ENCODE measurements at places on chromosomes 3 and 15.

GRCh38 chr3:69763458-69763857, 24.2 kb downstream of the MITF start:
- no peak for DNase-seq

- no peak for DNase-seq
Measured at GRCh38 chr3:73621388-73621787, 3.4 kb downstream of the PDZRN3 start.

GRCh38 chr3:128329491-128330213, 137.0 kb downstream of the DNAJB8 start:
- DNase-seq = no peak

DNA sequence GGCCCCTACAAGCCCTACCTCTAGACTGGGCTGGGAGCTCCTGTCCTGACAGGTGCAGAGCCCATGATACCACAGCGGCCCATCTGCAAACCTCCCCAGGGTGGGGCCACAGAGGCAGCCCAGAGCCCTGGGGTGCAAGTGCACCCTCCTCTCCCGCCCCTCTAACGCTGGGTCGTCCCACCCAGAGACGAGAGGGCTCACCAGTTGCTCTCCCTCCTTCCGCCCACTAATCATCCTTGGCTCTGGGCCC, 742 bp downstream of the TNK2 start:
- no peak for DNase-seq

GRCh38 chr15:51218299-51218938, 120.0 kb downstream of the CYP19A1 start:
- DNase-seq = no peak

DNA sequence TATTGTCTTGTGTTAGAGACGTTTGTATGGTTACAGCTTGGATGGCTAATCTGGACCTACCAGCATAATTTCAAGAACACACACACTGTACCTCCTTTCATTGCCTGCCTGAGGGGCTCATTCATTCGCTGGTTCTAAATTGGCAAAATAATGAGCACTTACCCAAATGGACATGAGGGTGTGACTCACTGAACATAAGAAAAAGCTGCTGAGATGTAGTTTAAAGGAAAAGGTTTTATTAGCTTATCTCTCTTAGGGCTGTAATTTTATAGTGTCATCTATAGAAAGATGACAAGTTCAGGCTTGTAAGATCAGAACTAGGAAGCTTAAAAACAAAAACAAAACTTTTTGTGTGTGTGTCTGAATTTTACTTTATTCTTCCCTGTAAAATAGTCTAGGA, 120.7 kb upstream of the WNT7A start:
- DNase-seq = no peak
